NCI-H2171 (cell line): ENCODE measurements at places on chromosomes 2 and 18.
A peak's percentile ranks its signal among the peaks of the same experiment; 100 is the strongest.

- DNase-seq: no peak
Measured at GRCh38 chr2:177952151-177952550, 120.4 kb downstream of the PDE11A start.

GRCh38 chr18:34857320-34857719 is 147.2 kb downstream of the DTNA start:
- DNase-seq: no peak

GRCh38 chr2:42795841-42796301 is 3.5 kb upstream of the HAAO start:
- DNase-seq: peak; percentile 35

- no peak for DNase-seq
Measured at GRCh38 chr18:24402209-24402785, 4.7 kb upstream of the OSBPL1A start.

GRCh38 chr18:21391074-21391673 is 149.1 kb downstream of the GREB1L start:
- no peak for DNase-seq
